ENCODE measurements at places on chromosomes 11 and 22. TPM values are rescaled to one million over a fixed set of nuclear protein-coding genes. Genes with fewer than 3 reads are reported as not detected.

- no peak for DNase-seq
- no peak overlapping the region for H3K27ac ChIP-seq
- H3K4me1 ChIP-seq: peaks cover 5% of the 10 kb centered on the region
- H3K27me3 ChIP-seq: no peaks in the 10 kb centered on the region
- H3K36me3 ChIP-seq: peaks cover 4% of the 10 kb centered on the region
- H3K4me3 ChIP-seq: no peak overlapping the region
These were observed 123.9 kb downstream of the MRTFA start for GRCh38 chr22:40512426-40513136.

DNA sequence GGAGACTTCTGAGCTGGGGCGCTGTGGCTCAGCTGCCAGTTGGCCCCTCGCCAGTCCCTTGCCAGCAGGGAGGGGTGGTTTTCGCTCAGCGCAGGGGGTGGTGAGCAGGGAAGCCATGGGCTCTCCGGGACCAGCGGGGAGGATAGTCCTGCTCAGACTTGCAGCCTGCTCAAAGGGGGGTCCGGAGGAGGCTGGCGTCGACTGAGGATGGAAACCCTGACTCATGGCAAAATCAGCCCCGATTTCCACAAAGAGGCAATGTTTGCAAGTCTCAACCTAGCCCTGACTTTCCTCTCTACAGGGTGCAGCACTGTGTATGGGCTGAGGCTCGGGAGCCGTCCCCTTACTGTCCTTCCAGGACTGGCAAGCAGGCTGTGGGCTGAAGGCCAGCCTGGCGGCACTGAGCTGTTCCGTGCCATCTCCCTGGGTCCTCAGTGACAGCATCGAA lies 35.1 kb downstream of the FBLN1 start:
- no peak for DNase-seq
- no peaks in the 10 kb centered on the region for H3K36me3 ChIP-seq
- H3K27me3 ChIP-seq: peaks cover 4% of the 10 kb centered on the region

DNA sequence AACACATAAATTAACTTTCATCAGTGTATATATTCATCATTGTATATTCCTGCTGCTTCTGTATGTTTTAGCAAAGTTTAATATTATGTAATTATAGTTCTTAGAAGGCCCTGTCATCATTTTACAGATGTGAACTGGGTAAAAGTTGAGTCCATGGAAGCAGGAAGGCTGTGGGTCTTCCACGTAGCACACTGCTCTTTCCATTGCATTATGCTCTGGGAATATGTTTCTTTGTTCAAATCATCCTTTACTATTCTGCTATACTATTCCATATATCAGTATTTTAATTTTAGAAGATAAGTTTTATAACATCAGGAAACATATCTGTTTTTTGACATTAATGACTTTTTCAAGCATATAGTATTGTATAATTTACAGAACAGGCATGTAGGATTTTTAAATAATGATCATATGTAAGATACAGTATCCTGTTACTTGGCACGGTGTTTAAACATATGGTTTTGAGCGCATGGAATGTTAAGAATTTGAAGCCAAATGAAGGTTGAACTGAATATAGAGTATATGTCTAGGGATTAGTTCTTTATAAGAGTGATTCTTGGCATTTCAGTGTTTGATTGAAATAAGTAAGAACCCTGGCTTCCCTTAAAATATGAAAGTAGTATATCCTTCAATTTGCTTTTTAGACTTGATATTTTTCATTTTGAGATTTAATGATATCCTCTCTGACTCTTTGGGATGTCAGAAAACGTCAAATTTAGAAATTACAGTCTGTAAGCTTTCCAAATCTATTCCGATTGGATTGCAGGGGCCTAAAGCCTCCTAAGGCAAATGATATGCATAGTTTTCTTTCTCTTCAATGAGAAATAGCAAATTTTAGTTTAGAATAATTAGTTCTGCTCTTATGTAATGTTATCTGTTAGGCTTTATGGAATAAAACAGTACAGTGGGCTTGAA lies 8.6 kb downstream of the CCDC81 start:
- no peak overlapping the region for H3K27ac ChIP-seq
- H3K4me3 ChIP-seq: no peak overlapping the region
- no peaks in the 10 kb centered on the region for H3K36me3 ChIP-seq
- H3K27me3 ChIP-seq: no peaks in the 10 kb centered on the region
- no peak for DNase-seq

GRCh38 chr11:96014217-96014616 lies 90.3 kb upstream of the MTMR2 start:
- DNase-seq: no peak
- peaks cover 2% of the 10 kb centered on the region for H3K36me3 ChIP-seq
- peak overlapping the region; percentile 57 for H3K4me3 ChIP-seq
- H3K27me3 ChIP-seq: no peaks in the 10 kb centered on the region
- H3K4me1 ChIP-seq: peaks cover 53% of the 10 kb centered on the region

GRCh38 chr11:43919852-43920597 lies 22.4 kb upstream of the C11orf96 start:
- peaks cover 4% of the 10 kb centered on the region for H3K4me1 ChIP-seq
- no peaks in the 10 kb centered on the region for H3K27me3 ChIP-seq
- H3K4me3 ChIP-seq: no peak overlapping the region
- peaks cover 22% of the 10 kb centered on the region for H3K36me3 ChIP-seq
- DNase-seq: no peak
- H3K27ac ChIP-seq: no peak overlapping the region

GRCh38 chr11:41282395-41282794 lies 177.1 kb downstream of the LRRC4C start:
- H3K27me3 ChIP-seq: no peaks in the 10 kb centered on the region
- DNase-seq: no peak
- no peaks in the 10 kb centered on the region for H3K4me1 ChIP-seq
- no peaks in the 10 kb centered on the region for H3K36me3 ChIP-seq

GRCh38 chr22:44740307-44740706 lies 12.1 kb upstream of the ARHGAP8 start:
- no peaks in the 10 kb centered on the region for H3K36me3 ChIP-seq
- DNase-seq: no peak
- H3K4me3 ChIP-seq: no peak overlapping the region
- H3K27ac ChIP-seq: no peak overlapping the region
- H3K4me1 ChIP-seq: peaks cover 4% of the 10 kb centered on the region

DNA sequence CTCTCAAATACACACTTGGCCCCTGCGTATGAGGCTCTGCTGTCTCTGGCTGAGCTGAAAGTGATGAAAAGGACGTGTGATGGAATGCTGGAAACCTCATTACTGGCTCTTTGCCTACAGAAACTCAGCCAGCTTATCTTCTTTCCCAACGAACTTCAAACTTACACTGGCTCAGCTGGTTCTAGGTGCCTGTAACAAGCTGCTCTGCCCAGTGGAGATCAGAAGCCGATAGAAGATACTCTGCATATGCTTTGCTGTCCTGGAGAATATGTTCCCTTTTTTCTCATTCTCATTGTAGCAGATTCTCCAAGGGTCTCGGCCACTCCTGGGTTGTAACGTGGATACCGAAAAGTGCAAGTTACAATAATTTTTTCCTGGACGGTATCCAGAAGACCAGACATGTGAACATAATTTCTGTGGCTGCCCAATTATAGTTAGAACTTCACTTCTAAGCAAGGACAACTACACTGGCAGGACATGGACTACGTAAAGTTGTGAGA lies 405.3 kb upstream of the CCDC90B start:
- H3K4me3 ChIP-seq: no peak overlapping the region
- H3K36me3 ChIP-seq: no peaks in the 10 kb centered on the region
- H3K4me1 ChIP-seq: no peaks in the 10 kb centered on the region
- H3K27me3 ChIP-seq: no peaks in the 10 kb centered on the region

DNA sequence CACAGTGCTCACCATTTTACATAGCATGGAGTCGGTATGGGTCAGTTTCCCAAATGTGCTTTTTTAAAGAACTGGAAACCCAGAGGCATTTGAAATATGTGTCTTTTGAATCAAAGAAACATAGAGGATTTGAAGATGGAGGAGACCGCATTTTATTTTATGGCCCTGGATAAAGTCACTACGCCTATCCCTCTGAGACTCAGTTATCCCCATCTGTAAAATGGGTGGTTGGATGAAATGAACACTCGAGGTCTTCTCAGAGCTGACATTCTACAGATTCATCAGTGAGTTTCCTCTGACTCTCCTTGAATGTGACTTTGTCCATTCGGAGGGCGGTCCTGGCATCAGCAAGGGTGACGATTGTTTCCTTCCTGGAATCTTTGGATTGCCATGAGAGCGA lies 135.1 kb downstream of the MIAT start:
- H3K4me1 ChIP-seq: peaks cover 9% of the 10 kb centered on the region
- H3K36me3 ChIP-seq: no peaks in the 10 kb centered on the region
- no peak for DNase-seq
- no peaks in the 10 kb centered on the region for H3K27me3 ChIP-seq
- H3K4me3 ChIP-seq: no peak overlapping the region

GRCh38 chr11:112334381-112334780 lies 73.7 kb upstream of the PLET1 start:
- no peak overlapping the region for H3K4me3 ChIP-seq
- DNase-seq: no peak
- peaks cover 1% of the 10 kb centered on the region for H3K36me3 ChIP-seq
- H3K27ac ChIP-seq: no peak overlapping the region
- peaks cover 5% of the 10 kb centered on the region for H3K4me1 ChIP-seq

GRCh38 chr11:111598148-111598547 lies 4.1 kb upstream of the SIK2 start:
- no peak overlapping the region for H3K27ac ChIP-seq
- H3K4me1 ChIP-seq: peaks cover 9% of the 10 kb centered on the region
- no peak overlapping the region for H3K4me3 ChIP-seq
- H3K27me3 ChIP-seq: peaks cover 20% of the 10 kb centered on the region
- no peak for DNase-seq
- H3K36me3 ChIP-seq: peaks cover under 1% of the 10 kb centered on the region

- DNase-seq: no peak
- no peak overlapping the region for H3K27ac ChIP-seq
- no peaks in the 10 kb centered on the region for H3K27me3 ChIP-seq
- no peaks in the 10 kb centered on the region for H3K4me1 ChIP-seq
- H3K4me3 ChIP-seq: no peak overlapping the region
These were observed 126.6 kb upstream of the FIBIN start for GRCh38 chr11:26867286-26867685.

- H3K36me3 ChIP-seq: no peaks in the 10 kb centered on the region
- H3K27ac ChIP-seq: peak overlapping the region; percentile 71
- peak; percentile 55 for DNase-seq
- H3K4me3 ChIP-seq: peak overlapping the region; percentile 90
- no peaks in the 10 kb centered on the region for H3K27me3 ChIP-seq
- H3K4me1 ChIP-seq: peaks cover 18% of the 10 kb centered on the region
These were observed 2.7 kb downstream of the RNH1 start for GRCh38 chr11:504053-504993.

GRCh38 chr22:21922370-21923162 lies 30.1 kb downstream of the PPM1F start:
- H3K36me3 ChIP-seq: no peaks in the 10 kb centered on the region
- no peak for DNase-seq
- no peaks in the 10 kb centered on the region for H3K27me3 ChIP-seq
- no peaks in the 10 kb centered on the region for H3K4me1 ChIP-seq
- no peak overlapping the region for H3K4me3 ChIP-seq
- no peak overlapping the region for H3K27ac ChIP-seq

DNA sequence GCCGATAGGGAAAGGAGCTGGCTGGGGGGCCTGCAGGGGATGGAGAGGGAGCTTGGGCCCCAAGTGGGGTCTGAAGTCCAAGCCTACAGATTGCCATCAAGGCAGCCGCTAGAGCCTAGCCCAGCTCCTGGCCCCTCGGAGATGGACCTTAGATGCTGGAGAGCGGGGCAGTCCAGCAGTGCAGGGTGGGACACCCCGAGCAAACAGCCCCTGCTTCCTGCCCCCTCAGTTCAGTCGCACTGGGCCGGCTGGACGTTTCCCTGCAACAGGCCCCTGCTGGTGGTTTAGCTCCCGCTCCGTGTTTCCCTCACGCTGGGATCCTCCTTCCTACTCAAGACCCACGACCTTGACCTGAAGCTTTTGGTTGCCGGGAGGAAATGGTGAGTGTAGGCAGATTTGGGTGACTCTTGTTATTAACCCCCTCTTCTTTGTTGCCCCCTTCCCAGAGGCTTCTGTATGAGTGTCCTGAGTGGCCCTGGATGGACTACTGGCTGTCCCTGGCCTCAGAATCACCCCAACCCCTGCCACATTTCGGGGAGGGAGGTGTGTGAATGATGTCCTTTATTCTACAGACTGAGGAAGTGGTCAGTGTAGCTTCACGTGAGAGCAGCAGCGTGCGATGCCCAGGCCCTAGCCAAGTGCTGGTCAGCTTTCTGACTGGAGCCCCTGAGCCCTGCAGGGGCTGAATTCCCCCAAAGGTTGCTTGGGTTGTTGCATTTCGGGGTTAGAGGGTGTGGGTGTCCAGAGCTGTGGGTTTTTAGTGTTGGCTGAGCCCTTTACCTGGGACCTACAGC lies 2.7 kb downstream of the ST3GAL4 start:
- no peak overlapping the region for H3K4me3 ChIP-seq
- no peak for DNase-seq
- no peak overlapping the region for H3K27ac ChIP-seq

GRCh38 chr11:76955459-76956114 lies 78.6 kb upstream of the B3GNT6 start:
- H3K27ac ChIP-seq: no peak overlapping the region
- no peaks in the 10 kb centered on the region for H3K4me1 ChIP-seq
- peaks cover 3% of the 10 kb centered on the region for H3K36me3 ChIP-seq
- no peak overlapping the region for H3K4me3 ChIP-seq

- H3K36me3 ChIP-seq: peaks cover 1% of the 10 kb centered on the region
- no peak for DNase-seq
- H3K4me3 ChIP-seq: peak overlapping the region; percentile 84
- H3K27me3 ChIP-seq: peaks cover 66% of the 10 kb centered on the region
These were observed 170.9 kb upstream of the CTSC start for GRCh38 chr11:88508418-88508758.

GRCh38 chr11:85167038-85167437 lies 460.1 kb downstream of the DLG2 start:
- no peak overlapping the region for H3K4me3 ChIP-seq
- H3K4me1 ChIP-seq: no peaks in the 10 kb centered on the region
- H3K36me3 ChIP-seq: no peaks in the 10 kb centered on the region
- no peak overlapping the region for H3K27ac ChIP-seq
- no peak for DNase-seq

- no peaks in the 10 kb centered on the region for H3K4me1 ChIP-seq
- no peak overlapping the region for H3K4me3 ChIP-seq
- H3K27ac ChIP-seq: no peak overlapping the region
- no peaks in the 10 kb centered on the region for H3K27me3 ChIP-seq
- DNase-seq: no peak
These were observed 46.2 kb downstream of the DEPDC5 start for GRCh38 chr22:31800065-31800464.

The OR2AG2 gene
- total RNA-seq: not detected

The FTH1 gene
- total RNA-seq: 808 TPM

The MFNG gene
- total RNA-seq: 207 TPM

The MMP13 gene
- total RNA-seq: not detected

The CLDN5 gene
- not detected for total RNA-seq

The AP5B1 gene
- total RNA-seq: 27.9 TPM

The KRTAP5-7 gene
- total RNA-seq: not detected

The ELP4 gene
- 25.1 TPM for total RNA-seq

The GLYATL2 gene
- total RNA-seq: not detected

The RIBC2 gene
- 12.1 TPM for total RNA-seq

The ENDOD1 gene
- total RNA-seq: 23.8 TPM

The EHF gene
- not detected for total RNA-seq

Measured in activated naive CD8-positive, alpha-beta T cell treated with anti-CD3 and anti-CD28 coated beads, Interleukin-2, amount 10 ng/mL, durations not matched to agents 7 days and 5 days (primary cell).